ENCODE measurements at places on chromosomes 6 and 20.

DNA sequence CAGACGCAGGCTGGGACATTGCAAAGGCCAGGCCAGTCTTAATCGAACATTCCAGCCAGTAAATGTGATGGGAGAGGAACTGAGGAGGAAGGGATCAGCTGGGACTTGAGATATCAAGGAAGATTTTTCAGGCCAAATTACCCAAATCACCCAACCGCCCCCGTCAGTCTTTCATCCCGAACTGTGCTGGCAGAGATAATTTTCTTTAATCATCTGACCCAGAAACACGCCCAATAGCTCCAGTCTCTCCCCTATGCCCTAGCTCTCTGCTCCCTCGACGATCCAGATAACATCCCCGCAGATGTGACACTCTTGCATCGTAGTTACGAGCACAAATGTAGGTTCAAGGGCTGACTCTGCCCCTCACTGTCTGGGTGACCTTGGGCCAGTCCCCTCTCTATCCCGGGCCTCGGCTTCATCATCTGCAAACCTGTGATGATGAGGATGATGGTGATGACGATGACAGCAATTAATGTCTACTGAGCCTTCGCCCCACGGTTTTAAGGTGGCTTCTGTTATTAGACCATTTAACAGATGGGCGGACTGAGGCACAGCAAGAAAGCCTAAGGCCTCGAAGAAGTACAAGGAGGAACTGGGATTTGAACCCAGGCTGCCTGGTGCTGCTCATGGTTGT, 118.6 kb downstream of the PREX1 start:
- DNase-seq = no peak

DNA sequence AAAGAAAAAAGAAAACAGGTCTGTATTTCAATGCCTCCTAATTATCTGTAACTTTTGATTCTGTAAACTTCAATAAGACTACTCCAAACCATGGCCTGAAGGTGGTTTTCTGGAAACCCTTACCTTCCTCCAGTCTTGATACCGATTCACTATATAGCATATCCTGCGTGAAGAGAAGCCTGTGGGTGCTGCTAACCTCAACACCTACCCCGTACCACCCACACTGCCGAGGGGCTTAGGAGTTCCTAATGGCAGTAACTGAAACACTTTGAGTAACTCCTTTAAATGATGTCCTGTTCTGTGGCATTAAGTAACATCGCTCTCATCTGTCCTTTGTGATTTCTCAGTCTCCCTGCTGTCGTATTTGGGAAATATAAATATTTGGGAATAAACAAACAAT, 104.5 kb upstream of the CARMIL1 start:
- DNase-seq = no peak

DNA sequence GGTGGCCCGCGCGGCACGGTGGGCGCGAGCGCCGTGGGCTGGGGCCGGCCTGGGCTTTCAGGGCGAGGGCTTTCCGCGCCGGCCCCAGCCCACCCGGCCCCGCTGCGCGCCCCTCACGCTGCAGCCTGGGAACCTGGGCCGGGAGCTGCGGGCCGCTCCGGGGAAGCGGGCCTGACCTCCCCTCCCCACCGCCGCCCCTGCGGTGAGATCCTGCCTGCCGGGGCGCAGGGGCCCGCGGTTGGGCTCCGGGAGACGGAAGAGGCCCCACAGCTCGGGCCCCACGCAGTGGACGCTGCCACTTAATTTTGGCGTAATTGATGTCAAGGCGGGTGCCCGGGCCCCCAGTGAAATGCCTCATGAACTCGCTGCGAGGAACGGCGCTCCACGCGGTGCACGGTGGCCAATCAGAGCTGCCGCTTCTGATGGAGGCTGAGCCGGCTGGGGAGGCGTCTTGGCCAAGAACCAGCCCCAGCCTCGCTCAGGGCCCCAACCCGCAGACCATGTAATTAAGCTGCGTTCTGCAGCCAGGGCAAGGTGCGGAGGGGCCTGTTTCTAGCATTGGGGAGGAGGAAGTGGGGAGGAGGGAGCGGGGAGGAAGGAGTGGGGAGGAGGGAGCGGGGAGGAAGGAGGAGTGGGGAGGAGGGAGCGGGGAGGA, 96.1 kb upstream of the BHLHE23 start:
- no peak for DNase-seq

DNA sequence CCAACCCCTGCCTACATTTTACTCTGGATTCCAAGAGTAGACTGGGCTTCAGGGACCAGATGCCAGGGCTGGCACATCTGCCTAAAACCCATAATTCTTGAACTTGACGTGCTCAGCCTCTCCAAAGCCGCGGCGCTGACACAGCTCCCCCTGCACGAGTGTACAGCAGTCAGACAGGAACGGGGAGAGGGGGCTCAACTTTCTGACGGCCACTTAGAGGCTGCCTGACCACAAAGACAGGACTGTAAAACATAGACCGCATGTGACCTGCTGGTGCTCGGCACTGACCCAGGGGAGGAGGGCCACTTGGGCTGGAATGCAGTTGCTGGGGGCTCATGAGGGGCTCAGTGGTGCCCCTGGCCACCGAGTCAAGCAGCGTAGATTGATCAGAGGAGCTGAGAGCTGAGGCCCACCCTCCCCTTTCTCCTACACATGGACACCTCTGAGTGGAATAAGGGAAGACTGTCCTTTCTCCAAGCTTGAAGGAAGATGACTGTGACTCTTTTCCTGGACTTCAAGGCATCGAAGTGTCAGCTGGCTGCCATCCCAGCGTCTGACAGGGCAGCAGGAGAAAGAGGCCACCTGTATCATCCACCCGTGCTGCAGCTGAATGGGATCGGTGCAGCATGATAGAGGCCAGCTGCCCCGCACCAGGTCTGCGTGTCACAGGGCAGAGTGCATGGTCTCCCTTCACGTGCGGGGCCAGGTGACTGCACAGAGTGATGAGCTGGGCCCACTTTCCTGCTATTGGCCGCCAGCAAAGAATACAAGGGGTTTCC, 171.3 kb upstream of the AGPAT4 start:
- no peak for DNase-seq

DNA sequence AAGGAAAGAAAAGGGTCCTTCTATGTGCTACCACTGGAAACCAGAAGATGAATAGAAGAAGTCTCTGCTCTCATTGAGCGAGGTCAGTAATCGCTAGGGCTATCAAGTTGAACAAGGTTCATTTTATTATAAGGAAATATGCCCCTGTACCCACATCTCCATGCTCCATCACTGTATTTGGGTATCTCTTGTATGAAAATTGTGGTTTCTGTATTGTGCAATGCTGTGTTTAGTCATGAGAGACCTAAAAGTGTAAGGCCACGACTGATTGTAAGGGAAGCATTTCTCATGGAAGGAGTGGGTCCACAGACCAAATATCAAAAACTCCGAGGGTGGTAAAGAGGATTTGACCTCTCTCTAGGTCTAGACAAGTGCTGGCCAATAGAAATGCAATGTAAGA, 3.6 kb upstream of the HS3ST5 start:
- DNase-seq = no peak

DNA sequence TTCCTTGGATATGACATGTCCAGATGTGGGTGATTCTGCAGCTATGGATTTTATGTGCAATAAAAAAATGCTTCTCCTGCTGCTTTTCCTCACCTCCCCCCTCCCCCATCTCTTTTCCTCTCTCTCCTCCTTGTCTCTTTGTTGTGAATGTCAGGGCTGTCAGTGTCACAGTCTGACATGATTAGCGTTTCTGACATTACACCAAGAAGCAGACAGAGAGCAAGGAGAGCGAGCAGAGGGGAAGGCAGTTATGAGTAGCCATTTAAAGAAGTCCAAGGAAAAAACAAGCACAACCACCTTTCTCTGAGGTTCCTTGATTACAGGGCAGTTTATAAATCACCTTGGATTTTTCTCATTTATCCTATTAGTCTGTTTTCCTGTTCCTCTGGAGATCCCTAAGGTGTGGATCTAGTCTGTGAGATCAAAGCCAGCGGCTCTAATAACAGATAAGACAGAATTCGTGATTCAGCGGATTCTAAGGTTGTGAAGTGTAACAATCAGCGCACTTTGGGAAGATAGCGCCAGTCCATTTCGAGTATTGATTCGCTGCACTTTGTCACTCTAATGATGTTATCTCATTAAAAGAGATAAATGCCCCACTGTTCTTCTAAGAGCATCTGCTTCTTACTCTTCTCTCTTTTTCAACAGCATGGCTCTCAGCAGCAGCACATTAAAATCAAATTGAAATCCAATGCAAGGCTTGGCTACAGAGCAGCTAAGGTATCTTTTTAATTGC, 101.4 kb downstream of the BACH2 start:
- DNase-seq = no peak

DNA sequence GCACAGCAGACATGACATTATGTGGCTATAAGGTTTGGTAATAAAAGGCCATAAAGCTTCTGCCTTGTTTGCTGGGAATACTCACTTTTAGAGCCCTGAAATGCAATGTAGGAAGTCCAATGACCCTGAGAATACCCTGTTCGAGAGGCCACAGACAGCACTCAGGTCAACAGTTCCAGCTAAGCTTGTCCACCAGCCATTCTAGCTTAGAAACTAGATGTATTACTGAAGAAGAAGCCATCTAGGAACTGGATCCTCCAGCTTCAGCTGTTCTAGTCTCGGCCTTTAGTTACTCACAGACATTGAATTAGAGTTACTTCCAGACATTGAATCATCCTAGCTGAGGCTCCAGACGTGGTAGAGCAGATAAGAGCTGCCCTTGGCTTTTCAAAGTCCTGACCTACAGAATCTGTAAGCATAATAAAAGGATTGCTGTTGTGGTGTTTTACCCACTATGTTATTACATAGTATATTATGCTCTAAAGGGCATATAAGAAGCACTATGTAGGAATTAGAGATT, 84.9 kb downstream of the MMS22L start:
- DNase-seq = no peak

- DNase-seq = no peak
Observed at GRCh38 chr6:5501837-5502236, 240.5 kb downstream of the FARS2 start.

DNA sequence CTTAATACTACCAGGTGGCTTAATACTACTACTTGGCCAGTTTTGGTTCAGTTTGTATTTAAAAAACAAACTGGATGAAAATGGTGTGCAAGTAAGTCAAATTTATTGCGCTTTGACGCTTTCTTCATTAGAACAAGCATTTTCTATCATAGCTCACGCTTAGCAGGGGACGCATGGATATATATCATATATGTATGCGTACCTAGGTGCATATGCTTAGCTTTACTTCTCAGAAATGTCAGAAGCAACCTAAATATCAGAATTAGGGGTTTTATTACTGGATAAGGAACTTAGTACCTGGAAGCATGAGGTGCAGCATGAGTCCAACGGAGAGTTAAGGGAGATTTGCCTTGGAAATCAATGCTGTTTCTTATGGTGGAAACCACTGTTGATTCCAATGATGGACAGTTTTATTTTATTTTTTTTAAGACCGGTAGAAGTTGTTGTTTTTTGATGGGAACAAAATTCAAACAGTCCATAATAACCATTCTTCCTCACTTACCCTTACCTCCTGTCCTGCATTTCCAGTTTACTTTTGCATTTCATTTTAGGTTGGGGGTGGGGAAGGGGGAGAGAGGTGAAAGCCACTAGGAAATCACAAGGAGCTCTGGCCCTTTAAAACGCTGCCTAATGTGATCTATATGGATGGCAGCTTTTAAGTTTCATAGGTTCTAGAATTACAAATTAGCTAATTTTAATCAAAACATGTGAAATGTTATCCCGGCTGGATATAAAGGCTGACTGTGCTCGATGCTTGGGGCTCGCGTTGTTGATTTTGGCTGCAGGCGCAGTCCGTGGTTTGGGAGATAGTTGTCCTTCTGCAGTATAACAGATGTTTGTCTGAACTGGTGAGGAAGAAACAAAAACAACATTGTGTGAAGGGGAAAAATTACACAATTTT, 2.1 kb downstream of the SOBP start:
- DNase-seq = no peak

- DNase-seq = no peak
Observed at GRCh38 chr20:62493886-62494285, 18.1 kb upstream of the GATA5 start.

- DNase-seq = no peak
Observed at GRCh38 chr6:56096946-56097621, 150.3 kb downstream of the COL21A1 start.

DNA sequence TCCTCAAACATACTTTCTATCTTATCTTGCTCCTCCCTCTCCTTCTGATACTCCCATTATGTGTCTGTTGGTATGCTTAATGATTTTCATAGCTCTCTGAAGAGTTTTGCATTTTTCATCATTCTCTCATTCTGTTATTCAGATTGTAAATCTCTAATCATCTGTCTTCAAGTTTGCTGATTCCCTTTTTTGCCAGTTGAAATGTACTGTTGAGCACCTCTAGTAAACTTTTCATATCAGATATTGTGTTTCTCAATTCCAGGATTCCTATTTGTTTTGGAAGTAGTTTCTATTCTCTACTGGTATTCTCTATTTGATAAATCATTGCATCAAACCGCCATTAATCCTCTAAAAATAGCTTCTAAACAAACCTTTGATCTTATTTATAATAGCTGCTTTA, 387.7 kb downstream of the PAX1 start:
- DNase-seq = no peak

DNA sequence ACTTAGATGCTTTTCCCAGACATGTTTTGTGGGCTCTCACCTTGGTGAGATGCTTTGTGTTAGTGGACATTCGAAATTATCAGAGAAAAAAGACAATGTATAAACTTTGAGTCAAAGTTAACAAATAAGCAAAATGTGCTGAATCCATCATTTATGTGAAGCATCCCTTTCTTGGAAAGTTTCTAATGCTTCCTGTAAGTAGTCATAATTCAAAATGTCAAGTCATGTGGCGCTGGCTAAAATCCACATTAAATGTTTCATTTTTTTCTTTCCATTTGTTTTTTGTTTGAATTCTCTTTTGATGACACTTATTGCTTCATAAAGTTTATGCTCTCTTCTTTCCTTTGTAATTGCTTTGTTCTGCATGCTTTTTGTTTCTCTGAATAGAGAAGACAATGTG, 107.2 kb upstream of the CENPW start:
- DNase-seq = no peak

DNA sequence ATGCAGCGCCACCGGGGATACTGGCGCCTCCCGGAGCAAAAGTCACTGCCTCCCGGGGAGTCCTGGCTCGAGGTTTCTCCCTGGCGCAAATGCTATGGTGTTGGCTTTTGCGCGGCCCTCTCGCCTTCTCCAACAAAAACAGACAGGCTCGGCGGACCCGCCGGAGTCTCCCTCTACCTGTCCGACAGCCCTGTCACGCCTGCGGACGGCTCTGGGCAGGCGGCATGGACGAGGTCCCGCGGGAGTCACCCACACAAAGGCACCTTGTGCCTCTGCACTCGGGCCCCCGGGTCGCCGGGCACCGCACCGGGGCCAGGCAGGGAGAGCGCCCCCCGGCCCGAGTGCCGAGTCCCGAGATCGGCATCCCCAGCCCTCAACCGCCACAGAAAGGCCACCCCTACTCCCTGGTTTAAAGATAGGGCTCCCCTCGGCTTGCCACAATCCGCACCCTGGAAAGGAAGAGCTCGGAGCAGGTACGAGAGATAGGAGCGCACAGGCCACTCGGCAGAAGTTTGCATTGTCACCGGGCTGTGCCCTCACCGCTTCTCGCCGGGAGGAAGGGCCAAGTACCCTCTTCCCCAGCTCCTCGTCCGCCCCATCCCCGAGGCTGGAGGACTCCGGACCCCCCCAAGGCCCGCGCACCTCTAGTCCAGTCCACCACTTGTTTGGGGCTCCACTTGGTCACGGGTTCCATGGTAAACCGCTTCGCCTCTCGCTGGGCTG, 903 bp downstream of the CNKSR3 start:
- DNase-seq = peak; percentile 26
